ENCODE measurements at places on chromosomes 2 and 18.
A peak's percentile ranks its signal among the peaks of the same experiment; 100 is the strongest.

DNA sequence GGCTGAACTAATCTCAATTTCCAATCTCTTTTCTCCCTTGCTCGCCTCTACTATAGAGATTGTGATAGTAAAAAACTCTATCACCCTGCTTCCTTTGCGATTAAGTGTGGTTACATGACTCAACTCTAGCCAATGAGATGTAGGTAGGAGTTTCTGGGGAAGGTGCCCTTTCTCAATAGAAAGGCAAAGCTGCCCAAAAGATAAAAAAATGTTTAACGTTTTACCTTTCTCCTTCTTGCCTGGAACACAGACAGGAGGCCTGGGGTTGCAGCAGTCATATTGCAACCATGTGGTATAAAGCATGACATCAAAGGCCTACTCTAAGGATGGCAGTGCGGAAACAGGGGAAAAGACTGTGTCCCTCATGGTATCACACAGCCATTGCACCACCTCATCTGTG is 31.5 kb downstream of the TMEM37 start:
- no peak for DNase-seq
- H3K4me3 ChIP-seq, result no peak overlapping the region
- no peaks in the 10 kb centered on the region for H3K36me3 ChIP-seq
- H3K27ac ChIP-seq, result no peak overlapping the region
- H3K4me1 ChIP-seq, result peaks cover 3% of the 10 kb centered on the region

GRCh38 chr18:62979900-62980299 is 264.6 kb downstream of the PHLPP1 start:
- peaks cover 16% of the 10 kb centered on the region for H3K4me1 ChIP-seq
- no peaks in the 10 kb centered on the region for H3K27me3 ChIP-seq
- H3K36me3 ChIP-seq, result peaks cover 33% of the 10 kb centered on the region
- H3K4me3 ChIP-seq, result no peak overlapping the region

- peaks cover 4% of the 10 kb centered on the region for H3K27me3 ChIP-seq
- H3K4me1 ChIP-seq, result no peaks in the 10 kb centered on the region
- no peaks in the 10 kb centered on the region for H3K36me3 ChIP-seq
- no peak for DNase-seq
- H3K27ac ChIP-seq, result no peak overlapping the region
Observed at GRCh38 chr2:176997074-176997791, 215.4 kb upstream of the HNRNPA3 start.

DNA sequence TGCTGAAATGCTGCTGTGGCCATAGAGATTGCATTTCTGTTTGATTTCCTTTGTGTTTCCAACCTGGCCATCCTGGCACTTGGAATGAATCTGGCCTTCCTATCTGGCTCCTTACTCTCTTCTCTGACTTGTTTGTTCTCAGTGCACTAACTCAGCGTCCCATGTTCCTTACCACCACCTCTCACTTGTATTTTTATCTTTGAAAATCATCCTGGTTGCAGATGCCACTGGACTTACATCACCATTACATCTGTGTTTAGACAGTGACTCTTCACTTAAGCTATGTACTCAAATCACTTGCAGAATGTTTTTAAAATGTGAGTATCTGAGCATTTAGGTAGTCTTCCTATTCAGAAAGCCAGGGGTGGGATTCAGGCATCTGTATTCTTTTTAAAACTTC is 239.5 kb downstream of the WDR7 start:
- H3K27me3 ChIP-seq, result no peaks in the 10 kb centered on the region
- no peak overlapping the region for H3K4me3 ChIP-seq
- DNase-seq, result no peak
- H3K4me1 ChIP-seq, result peaks cover 11% of the 10 kb centered on the region
- H3K36me3 ChIP-seq, result no peaks in the 10 kb centered on the region

DNA sequence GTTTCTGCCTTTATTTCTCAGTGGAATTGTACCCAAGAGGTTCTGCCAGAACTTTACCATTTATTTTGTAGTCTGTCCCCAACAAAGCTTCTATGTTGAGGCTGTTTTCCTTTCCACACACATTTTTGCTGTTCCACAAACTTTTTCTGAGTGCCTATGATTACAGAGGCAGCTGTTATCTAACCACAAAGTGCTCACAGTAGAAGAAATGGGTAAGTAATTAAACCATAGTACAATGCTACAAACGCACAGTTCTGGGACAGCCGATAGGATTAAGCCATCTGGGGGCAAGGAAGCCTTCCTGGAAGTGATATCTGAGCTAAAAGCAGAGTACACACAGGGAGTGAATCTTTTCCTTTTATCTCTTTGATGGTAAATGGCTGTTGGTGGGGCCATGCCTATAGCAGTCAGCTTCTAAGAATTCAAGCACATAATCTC is 3.9 kb upstream of the MGAT4A start:
- no peak overlapping the region for H3K4me3 ChIP-seq
- no peak for DNase-seq
- H3K36me3 ChIP-seq, result no peaks in the 10 kb centered on the region
- no peak overlapping the region for H3K27ac ChIP-seq

- no peak overlapping the region for H3K27ac ChIP-seq
- no peak for DNase-seq
- H3K36me3 ChIP-seq, result no peaks in the 10 kb centered on the region
- no peaks in the 10 kb centered on the region for H3K4me1 ChIP-seq
Observed at GRCh38 chr18:12053289-12053688, 40.4 kb upstream of the ANKRD62 start.

DNA sequence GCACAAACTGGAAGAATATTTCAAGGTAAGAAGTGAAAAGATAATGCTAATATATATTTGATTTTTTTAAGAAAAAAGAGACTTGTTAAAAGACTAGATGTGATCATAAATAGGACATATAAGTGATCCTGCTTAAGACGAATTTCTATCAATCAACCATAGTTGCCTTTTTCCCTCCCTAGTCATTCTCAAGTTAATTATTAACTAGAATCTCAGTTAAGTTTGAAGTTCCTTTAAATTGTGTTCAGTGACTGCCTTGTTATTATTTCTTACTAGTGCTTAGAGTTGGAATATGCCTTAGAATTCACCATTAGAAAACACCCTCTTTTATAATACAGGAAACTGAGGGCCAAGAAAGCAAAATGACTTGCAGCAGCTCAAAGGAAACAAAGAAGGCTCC is 141.5 kb upstream of the SP5 start:
- no peak overlapping the region for H3K4me3 ChIP-seq
- DNase-seq, result no peak
- no peaks in the 10 kb centered on the region for H3K36me3 ChIP-seq
- H3K27ac ChIP-seq, result no peak overlapping the region

- H3K4me1 ChIP-seq, result peaks cover 16% of the 10 kb centered on the region
- no peaks in the 10 kb centered on the region for H3K36me3 ChIP-seq
- no peaks in the 10 kb centered on the region for H3K27me3 ChIP-seq
- no peak overlapping the region for H3K27ac ChIP-seq
- H3K4me3 ChIP-seq, result no peak overlapping the region
Observed at GRCh38 chr18:23658285-23658684, 4.4 kb downstream of the ANKRD29 start.

- no peak for DNase-seq
- H3K36me3 ChIP-seq, result no peaks in the 10 kb centered on the region
- H3K27me3 ChIP-seq, result no peaks in the 10 kb centered on the region
- H3K27ac ChIP-seq, result no peak overlapping the region
Observed at GRCh38 chr2:126429103-126429502, 226.9 kb upstream of the GYPC start.

- H3K36me3 ChIP-seq, result no peaks in the 10 kb centered on the region
- no peak overlapping the region for H3K4me3 ChIP-seq
- peaks cover 7% of the 10 kb centered on the region for H3K27me3 ChIP-seq
- no peak for DNase-seq
- peaks cover 11% of the 10 kb centered on the region for H3K4me1 ChIP-seq
Observed at GRCh38 chr2:1802469-1803216, 58.3 kb upstream of the PXDN start.

DNA sequence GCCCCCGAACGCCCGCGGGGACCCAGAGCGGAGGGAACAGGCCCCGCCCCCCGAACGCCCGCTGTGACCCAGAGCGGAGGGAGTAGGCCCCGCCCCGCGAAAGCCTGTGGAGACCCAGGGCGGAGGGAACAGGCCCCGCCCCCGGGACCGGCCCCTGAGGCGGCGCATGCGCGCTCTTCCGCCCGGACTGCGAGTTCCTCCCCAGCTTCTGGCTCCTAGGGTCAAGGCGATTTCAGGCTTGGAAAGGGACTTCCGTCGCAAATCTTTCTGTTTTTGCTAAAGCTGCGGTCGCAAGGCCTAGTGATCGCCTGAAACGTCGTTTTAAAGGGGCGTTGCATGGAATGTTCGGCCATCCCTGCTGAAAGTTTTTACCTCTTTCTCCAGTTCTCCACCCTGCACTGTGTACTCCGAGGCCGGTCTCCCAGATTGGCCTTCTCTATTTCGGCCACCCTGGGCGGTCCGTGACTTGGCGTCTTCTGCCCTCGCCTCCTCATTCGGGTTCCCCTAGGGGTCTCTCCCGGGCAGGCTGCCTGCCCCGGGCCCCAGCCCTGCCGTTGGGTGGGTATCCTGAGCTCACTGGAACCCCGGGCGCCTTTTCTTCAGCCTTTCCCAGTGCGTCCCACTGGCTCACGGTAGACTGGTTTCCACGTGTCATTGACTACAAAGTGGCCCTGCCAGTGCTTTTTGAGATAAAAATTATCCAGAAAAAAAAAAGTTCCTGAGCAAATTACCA is 372 bp upstream of the WDSUB1 start:
- no peaks in the 10 kb centered on the region for H3K27me3 ChIP-seq
- H3K36me3 ChIP-seq, result peaks cover 8% of the 10 kb centered on the region
- peak; percentile 99 for DNase-seq
- peak overlapping the region; percentile 94 for H3K27ac ChIP-seq
- H3K4me3 ChIP-seq, result peak overlapping the region; percentile 94

DNA sequence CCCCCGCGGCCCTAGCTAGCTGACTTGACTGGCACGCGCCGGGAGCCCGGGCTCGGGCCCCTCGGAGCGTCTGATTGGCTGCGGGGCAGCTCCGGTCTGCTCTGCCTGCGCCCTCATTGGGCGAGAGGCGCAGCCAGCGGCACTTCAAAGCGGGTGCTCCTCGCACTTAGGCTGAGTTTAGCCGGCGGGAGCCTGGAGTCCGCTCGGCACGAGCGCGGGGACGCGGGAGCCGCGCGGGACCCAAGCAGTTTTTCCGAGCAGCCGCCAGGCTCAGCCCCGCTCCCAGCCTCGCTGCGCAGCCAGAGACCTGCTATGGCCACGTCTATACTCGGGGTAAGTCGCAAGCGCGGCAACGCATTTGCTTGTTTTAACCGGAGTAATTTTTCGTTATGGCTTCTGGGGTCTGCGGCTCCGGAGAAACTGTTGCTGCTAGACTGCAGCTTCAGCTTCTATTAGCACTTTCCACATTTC is at the start of gene SP9:
TSS of gene SP9 (plus strand) at position 174 of the 471 bp plus-strand sequence. CDS start at position 313, 139 bp downstream.
- peaks cover 50% of the 10 kb centered on the region for H3K4me1 ChIP-seq
- no peak within 1 kb of the TSS for H3K27ac ChIP-seq
- no peak for DNase-seq
- no peaks in the 10 kb centered on the region for H3K36me3 ChIP-seq
- peaks cover 100% of the 10 kb centered on the region for H3K27me3 ChIP-seq
- peak within 1 kb of the TSS; percentile 54 for H3K4me3 ChIP-seq

DNA sequence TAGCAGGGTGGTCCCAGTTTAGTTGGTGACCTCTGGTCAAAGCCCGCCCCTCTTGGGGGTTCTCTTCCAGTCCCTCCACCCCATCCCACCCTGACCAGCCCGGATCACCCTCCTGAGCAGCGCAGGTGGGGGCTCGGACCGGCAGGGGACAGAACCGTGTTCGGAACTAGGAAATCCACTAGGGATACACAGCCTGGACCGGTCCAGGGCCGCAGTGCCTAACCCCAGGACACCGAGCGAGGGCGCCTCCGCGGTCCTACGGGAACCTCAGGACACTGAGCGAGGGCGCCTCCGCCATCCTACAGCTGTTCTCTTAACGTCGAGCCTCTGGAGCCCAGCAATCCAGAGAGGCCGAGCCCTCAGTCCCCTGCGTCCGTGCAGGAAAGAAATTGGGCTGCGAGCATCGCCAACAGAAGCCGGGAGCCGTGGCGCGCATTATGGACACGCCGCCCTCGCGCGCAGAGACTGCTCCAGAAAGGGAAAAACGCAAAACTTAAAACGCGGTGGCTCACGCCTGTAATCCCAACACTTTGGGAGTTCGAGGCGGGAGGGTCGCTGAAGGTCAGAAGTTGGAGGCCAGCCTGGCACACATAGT is 8.5 kb downstream of the RAX start:
- H3K36me3 ChIP-seq, result no peaks in the 10 kb centered on the region
- no peak for DNase-seq
- peaks cover 28% of the 10 kb centered on the region for H3K4me1 ChIP-seq
- no peak overlapping the region for H3K27ac ChIP-seq

- H3K27ac ChIP-seq, result peak overlapping the region; percentile 84
- no peaks in the 10 kb centered on the region for H3K36me3 ChIP-seq
- no peak for DNase-seq
- H3K4me1 ChIP-seq, result peaks cover 51% of the 10 kb centered on the region
Observed at GRCh38 chr2:69386360-69386759, 667 bp downstream of the GFPT1 start.

DNA sequence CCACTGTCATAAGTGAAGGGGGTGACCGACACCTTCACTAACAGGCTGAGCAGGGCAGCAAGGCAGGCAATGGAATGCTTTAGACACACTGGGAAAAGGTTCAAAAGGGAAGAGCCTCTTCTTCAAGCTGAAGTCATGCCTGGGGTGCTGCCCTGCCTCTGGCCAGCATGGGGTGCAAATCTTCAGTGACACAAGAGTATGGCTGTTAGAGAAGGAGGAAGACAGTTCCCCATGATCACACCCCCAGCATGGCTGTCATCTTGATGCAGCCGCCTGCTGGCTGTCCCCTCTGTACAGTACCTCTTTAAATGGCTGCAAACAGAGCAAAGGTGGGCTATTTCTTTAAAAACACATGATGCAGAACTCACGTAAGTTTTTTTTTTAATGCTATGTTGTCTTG is 71.9 kb downstream of the INPP4A start:
- H3K27ac ChIP-seq, result no peak overlapping the region
- H3K4me3 ChIP-seq, result no peak overlapping the region
- no peaks in the 10 kb centered on the region for H3K27me3 ChIP-seq
- H3K4me1 ChIP-seq, result peaks cover 29% of the 10 kb centered on the region

Measured in left ventricle myocardium inferior (tissue), 1 donor.